ENCODE measurements at places on chromosomes 2 and 18.

GRCh38 chr18:29531746-29532145 is 1354.8 kb upstream of the CDH2 start:
- DNase-seq = no peak

GRCh38 chr2:40049781-40050180 is 270.7 kb upstream of the THUMPD2 start:
- DNase-seq = no peak

GRCh38 chr2:110639972-110640371 is 37.9 kb downstream of the BUB1 start:
- DNase-seq = no peak

- no peak for DNase-seq
Measured at GRCh38 chr2:8882094-8882493, 44.7 kb upstream of the KIDINS220 start.

GRCh38 chr2:86592547-86593230 is 29.4 kb upstream of the CHMP3 start:
- DNase-seq = no peak

GRCh38 chr18:45498287-45498658 is 117.0 kb upstream of the SLC14A2 start:
- no peak for DNase-seq

DNA sequence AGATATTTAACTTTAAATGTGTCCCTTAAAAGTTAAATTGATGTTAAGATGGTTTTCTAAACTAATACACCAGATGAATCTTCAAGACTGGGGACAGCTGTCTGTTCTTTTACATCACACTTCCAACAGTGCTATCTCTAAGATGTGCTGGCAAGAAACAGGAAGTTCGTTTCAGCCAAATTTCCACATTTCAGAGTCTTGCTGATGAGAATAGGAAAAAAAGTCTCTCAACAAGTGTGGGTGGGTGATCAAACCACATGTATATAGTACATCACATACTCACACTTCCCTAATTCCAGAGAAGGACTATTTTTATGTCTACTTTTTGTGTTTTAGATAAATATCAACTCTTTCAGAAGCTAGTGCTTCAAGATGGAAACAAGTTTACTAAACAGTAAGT is 1712.8 kb upstream of the TMEFF2 start:
- DNase-seq = no peak

DNA sequence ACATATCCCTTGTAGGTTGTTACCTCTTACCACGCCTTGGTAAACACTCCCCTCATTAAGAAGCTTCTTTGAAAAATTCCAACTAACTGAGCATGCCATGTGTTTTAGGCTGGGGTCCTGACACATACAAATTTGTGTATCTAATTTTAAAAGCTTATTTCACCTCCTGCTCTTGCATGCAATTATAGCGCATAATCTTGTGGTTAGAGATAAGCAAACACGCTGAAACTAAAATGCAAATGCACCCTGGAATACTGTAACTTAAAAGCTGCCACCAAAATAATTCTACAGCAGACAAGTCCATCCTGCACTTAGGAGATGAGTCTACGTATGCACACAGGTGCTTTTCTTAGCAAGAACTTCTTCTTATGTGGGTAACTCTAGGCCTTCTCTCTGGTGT is 990.2 kb downstream of the TSN start:
- DNase-seq = no peak

GRCh38 chr2:53939656-53940055 is 31.1 kb downstream of the PSME4 start:
- DNase-seq = no peak

GRCh38 chr2:950080-950966 is at the start of gene SNTG2:
Gene SNTG2 (plus strand): TSS chr2:950849. CDS start chr2:950997, 148 bp downstream.
- no peak for DNase-seq

DNA sequence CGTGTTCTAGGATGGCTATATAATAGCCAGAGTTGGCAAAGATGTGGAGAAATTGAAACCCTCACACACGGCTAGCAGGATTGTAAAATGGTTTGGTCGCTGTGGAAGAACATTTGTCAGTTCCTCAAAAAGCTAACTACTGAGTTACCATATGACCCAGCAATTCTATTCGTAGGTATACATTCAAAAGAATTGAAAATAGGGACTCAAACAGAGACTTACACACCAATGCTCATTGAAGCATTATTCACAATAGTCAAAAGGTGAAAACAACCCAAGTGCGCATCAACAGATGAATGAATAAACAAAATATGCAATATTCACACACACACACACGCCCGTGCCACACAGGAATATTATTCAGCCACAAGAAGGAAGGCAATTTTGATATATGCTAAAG is 98.7 kb downstream of the PLA2R1 start:
- DNase-seq = no peak

DNA sequence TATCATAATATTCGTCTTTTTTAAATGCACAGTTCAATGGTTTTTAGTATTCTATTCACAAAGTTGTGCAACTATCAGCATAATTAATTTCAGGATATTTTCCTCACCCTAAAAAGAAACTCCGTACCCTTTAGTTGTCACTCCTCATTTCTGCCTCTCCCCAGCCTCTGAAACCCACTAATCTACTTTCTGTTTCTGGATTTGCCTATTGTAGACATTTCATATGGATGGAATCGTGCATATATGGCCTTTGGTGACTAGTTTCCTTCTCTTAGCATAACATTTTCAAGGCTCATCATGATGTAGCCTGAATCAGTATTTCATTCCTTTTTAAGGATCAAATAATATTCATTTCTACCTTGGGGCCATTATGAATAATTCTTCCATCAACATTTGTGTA is 18.5 kb downstream of the NEURL3 start:
- DNase-seq = no peak

GRCh38 chr2:47088371-47089082 is 66.6 kb downstream of the STPG4 start:
- DNase-seq = no peak

GRCh38 chr18:10497206-10497749 is 28.5 kb upstream of the NAPG start:
- no peak for DNase-seq

DNA sequence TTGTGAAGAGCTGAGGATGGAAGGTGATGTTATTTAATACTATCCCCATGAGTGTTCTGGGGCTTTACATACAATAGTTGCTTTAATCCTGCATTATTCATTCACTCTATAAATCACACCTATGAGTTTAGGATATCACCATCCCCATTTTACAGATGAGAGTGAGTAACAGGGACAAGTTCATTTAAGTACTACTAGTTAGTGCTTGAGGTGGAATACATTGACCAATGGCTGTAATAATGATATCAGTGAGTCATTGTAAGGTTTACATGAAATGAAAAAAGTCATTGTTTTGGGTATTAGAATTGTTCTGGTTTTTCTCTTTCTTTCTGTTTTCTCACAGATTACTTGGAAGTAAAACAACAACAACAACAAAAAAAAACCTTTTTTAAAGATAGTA is 42.5 kb downstream of the TANC1 start:
- no peak for DNase-seq

DNA sequence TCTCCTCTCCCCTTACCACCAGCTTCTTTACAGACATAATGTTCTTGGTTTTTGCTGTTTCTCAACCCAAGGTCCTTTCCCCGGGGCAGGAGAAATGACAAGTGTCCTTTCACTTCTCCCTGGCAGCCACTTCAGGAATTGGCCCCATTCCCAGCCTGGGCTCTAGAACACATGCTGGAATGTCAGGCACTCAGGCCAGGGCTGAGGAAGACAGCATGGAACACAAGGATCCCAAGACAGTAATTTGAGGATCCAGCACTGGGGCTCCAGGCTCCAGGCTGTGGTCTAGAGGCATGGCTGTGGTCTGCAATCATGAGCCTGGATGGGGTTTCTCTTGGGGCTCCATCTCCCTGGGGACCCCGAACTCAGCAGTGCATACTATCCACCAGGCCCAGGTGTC is 201.4 kb downstream of the CELF4 start:
- no peak for DNase-seq

DNA sequence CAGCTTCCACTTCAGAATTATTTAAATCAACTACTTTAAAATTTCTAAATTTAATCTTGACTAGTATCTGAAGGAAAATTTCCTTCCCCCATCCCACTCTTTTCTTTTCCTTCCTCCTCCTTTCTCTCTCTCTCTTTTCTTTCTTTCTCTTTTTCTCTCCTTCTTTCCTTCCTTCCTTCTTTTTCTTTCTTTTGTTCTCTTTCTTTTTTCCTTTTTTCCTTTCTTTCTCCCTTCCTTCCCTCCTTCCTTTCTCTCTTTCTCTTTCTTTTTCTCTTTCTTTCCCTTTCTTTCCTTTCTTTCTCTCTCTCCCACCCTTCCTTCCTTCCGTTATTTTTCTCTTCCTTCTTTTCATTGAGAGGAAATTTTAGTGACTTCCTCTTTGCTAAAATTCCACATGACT is 132.0 kb upstream of the CDH19 start:
- DNase-seq = no peak

DNA sequence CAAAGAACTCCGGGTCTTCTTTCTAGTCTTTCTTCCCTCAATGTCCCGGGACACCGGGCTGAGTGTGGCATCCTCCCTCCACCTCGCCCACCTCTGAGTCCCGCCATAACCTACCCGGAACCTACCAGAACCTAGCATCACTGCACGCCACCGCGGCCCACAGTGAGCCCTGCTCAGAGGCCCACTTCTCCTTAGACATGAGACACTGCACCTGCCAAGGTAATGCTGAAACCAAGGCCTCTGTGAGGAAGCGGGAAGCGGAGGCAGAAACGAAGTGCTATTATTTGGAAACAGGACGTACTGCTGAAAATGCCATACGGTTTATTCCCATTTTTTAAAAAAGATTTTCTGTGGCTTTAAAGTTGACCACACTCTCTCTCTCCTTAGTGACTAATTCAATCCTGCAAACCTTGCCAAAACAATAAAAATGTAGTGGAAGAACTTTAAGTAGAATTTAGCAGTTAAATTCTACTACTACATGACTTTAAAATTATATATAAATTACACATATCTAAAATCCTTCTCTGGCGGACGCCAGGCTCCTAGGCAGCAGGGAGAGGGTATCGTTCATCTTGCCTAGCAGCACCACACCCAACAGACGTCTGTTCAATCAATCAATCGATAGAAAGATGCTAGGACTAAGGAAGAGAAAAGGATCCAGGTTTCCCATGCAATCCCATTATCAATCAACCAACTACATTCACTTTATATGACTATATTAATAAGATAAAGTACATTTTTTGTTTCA is 82.0 kb downstream of the ZNF516 start:
- no peak for DNase-seq

GRCh38 chr2:4408321-4408720 is 704.9 kb downstream of the DCDC2C start:
- DNase-seq = no peak

- DNase-seq = peak; percentile 36
Measured at GRCh38 chr2:97717613-97717995, 4.2 kb downstream of the ZAP70 start.

- DNase-seq = no peak
Measured at GRCh38 chr2:99159594-99159993, 4.8 kb downstream of the LIPT1 start.

DNA sequence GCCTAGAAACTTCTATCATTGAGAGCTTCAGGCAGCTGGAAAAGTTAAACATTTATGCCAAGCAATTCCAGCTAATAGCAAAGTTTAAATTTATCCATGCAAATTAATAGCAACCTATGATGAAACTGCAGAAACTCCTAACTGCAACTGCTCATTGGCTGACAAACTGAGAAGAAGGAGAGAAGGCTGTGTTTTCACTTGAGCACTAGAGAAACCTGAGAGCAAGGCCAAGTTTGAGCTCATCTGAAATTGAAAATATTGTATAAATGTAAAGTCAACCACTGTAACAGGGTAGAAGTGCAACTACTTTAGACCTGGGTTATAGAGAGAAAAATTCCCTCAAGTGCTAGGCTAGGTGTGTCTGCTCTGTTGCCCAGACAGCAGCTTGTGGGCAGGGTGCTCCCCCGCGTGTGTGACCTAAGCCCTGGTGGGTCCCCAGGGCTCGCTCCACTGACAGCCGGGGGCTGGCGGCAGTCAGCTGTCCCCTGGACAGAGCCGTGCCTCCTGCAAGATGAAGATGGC is 50.2 kb downstream of the CABYR start:
- no peak for DNase-seq

GRCh38 chr18:74139411-74139810 is 8.2 kb downstream of the FBXO15 start:
- DNase-seq = no peak

- DNase-seq = no peak
Measured at GRCh38 chr2:230691005-230691647, 21.5 kb upstream of the CAB39 start.

DNA sequence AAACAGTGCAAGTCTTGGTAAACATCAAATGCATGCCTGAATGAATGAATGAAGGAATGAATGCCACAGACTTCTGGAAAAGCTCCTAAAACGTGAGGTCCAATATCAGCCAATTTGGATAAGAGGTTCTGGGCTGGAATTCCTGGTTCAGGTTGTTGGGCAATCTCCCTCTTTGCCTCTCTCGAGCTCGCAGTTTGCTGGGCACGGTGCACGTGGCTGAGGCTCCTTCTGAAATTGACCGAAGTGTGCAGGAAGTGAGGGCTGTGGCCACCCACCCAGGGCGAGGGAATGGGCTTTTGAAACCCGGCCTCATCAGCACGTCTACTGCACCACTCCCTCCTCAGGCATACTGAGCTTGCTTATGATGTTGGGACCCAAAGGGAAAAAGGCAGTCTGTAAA is 288.8 kb upstream of the HS6ST1 start:
- no peak for DNase-seq

GRCh38 chr2:204635478-204635877 is 90.2 kb downstream of the PARD3B start:
- no peak for DNase-seq

DNA sequence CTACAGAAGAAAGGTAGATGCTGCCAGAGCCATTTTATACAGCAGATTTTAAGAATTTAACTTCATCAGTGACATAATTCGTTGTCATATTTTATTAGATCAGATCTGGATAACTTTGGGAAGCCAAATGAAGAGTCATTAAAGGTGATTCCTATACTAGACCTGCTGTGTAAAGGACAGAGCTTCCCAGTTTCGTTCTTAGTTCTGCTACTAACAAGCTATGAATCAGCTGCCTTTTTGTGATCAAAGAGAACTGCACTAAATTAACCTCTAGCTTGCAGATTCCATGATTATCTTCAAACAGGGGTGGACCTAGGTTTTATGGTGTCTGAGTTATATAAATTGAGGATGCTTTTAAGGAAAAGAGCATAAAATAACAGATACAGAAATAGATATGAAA is 926.5 kb upstream of the ACVR2A start:
- DNase-seq = no peak

GRCh38 chr18:63137999-63138435 is 181.6 kb downstream of the BCL2 start:
- no peak for DNase-seq

DNA sequence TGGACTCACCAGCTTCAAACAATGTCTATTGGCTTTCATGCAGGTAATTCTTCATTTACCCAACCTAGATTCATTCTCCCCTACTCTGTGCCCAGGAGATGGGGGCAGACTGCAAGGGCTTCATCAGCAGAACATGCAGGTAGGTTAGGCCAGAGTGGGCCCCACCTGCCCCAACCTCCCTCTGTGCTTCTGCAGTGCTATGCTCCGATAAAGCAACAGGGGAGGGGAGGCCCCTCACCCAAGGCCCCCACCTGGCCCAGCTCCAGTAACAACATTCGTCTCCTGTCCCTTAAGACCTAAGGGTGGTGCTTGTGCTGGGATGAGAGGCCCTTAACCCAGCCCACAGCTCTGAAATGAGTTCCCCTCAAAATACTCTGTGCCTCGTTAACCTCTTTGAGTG is 16.7 kb upstream of the GYPC start:
- DNase-seq = no peak

Measured in left kidney (tissue), 8 donors.